ENCODE measurements at places on chromosomes 2 and 18.
A peak's percentile ranks its signal among the peaks of the same experiment; 100 is the strongest.

DNA sequence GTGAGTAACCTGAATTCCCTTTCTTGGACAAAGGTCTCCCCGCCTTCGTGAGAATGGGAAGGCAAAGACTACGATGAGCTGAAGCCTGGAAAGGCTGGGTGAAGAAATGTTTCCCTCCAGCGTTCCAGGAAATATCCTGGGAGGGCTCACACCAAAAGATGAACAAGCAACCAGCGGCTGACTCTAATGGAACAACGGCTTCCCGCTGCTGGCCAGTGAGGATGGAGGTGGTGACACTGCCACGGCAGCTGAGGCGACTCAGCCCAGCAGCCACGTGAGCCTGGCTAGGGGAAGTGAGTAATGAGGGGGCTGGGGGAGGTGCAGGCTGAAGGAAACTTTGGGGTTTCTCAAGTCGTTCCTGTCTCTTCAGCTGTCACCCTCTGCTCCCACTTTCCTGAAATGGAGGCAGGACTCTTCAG lies 105.0 kb upstream of the SMAD7 start:
- DNase-seq = no peak

GRCh38 chr2:121382744-121383143 lies 97.7 kb upstream of the TFCP2L1 start:
- DNase-seq = no peak

DNA sequence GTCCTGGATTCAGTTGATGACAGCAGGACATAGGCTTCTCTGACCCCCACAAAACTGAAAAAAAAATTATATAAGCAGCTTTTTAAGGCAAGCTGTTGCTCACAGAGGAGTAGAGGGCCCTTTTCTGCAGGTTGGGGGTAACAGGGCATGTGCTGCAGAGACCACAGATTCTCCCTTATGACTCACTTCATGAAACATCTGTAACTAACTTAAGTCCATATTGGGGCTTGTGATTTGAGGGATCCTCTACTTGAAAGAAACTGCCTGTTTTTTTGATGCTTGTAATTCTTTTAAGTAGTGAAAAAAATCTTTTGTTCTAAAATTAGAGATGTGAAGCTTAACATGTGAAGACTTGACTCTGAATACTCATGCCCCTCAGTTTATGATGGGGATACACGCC lies 33.4 kb downstream of the XRCC5 start:
- DNase-seq = peak; percentile 58

- DNase-seq = no peak
Measured at GRCh38 chr2:216856406-216857065, 3.3 kb downstream of the TNP1 start.

DNA sequence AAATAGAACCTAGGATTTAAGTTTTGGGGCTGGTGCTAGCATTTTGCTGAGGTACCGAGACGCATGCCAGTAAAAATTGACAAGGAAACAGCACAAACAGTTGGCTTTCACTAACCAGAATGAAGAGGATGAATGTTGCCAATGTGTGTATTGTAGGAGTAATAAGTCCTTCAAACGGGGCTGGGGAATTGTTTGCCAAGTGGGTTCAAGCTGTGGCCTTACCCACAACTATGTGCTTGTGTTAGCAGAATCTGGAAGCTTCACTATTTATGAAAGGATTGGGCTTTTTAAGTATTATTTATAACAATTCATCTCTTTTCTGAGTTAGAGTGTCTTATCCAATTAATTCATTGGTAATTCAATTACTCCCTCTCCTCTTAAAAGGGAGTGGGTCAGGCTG lies 15.0 kb upstream of the KIF5C start:
- no peak for DNase-seq

DNA sequence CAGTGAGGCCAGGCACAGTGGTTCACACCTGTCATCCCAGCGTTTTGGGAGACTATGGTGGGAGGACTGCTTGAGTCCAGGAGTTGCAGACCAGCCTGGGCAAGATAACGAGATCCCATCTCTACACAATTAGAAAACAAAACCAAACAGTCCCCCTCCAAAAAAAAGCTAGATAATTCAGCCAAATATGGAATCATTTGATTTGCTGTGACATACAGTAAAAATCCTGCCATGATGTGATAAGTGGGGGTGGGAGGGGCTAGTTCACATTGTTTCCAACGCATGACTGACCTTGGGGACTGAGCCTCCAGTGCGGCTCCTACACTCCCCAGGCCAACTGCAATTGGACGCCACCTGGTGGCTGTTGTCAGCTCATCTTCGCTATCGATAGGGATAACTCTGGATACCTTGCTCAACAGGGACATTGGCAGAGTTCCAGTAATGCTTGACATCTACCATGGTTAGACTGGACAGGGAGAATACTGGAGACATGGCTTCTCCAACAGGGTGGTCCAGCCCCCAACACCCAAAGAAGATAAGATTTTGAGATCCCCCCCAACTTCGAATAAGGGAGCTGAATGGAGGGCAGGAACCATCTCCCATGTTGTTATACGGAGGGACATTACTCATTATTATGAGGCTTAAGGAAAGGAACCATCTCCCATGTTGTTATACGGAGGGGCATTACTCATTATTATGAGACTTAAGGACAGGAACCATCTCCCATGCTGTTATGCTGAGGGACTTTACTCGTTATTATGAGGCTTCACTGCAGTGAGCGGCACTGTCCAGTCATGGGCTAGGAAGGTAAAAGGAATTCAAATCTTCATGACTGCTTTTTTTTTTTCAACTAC lies 135.9 kb downstream of the TGIF1 start:
- peak; percentile 52 for DNase-seq

DNA sequence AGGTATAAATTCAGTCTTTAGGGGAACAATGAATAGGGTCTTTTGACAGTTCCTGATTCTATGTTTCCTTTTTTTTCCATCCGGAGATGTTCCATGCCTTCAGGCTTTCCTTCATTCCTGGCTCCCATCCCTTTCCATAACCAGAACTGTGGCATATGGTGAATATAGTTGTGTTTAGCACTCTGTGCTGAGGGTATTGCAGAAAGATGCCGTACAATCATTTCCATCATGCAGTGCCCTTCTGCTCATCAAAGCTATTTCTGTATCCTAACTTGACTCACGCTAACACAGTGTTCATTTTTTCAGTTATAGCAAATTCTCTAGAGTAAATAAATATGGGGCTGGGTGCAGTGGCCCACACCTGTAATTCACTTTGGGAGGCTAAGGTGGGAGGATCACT lies 131.9 kb upstream of the EML6 start:
- DNase-seq = no peak

DNA sequence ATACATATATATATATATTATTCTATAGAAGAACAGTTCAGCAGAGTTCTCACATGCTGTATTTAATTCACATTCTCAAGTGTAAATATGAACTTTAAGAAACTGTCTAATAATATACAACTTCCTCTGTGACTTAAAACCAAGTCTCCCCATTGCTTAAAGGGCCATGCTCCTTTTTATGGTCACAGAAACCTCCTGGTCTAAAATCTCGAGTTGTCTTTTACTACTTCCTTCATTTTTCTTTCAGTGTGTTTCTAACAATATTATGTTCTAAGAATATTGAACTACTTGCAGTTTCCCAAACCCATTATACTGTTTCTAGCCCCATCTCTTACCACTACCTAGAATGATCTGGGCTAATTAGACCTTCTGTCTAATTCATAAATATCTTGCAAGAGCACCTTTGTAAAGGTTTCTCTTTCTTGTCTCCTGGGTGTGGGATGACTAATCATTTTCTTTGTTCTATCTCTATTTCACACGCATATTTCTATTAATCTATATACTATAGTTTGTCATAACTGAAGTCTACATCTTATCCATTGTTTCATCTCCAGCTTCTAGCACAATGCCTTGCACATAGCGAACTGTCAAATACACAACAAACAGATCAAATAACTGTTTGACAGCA lies 48.8 kb downstream of the ERBB4 start:
- no peak for DNase-seq

DNA sequence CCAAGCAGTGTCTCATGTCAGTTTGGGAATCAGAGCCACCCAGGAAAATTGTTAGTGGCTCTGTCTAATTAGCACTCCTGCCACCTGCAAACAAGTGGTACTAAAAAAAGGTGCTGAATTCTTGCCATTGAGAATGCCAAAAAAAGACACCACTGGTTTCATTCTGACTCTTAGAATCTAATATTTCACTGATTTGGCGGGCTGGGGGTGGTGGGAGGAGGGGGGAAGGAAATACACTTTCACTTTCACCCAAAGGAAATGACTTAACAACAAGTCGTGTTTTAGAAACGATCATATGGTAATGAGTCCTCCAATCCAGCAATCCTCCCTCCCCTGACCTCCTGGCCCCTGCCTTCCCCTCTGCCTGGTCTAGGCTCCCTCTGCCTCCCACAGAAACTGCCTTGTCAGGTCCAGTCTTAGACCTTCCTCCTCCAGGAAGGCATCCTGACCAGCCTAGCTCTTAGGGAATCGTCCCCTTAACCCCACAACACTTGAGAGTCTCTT lies 4.4 kb upstream of the KLHL29 start:
- peak; percentile 59 for DNase-seq

DNA sequence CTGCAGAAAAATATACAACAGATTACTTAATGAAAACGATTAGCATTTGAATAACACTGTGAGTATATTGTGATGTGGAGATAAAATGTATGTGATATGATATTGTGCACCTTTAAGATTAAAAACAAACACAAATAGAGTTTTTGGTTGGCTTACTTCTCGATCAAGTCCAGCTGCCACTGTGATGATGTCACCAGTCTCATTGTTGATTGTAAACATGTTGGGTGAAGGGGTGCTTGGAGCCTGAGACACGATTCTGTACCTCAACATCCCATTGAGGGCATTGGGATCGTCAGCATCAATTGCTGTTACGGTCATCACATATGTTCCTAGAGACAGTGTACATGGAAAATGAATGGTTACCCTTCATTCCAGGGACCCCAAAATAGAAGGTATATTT lies 174.1 kb downstream of the CDH2 start:
- DNase-seq = no peak

GRCh38 chr18:79952996-79953559 lies 1.6 kb upstream of the SLC66A2 start:
- DNase-seq = no peak

DNA sequence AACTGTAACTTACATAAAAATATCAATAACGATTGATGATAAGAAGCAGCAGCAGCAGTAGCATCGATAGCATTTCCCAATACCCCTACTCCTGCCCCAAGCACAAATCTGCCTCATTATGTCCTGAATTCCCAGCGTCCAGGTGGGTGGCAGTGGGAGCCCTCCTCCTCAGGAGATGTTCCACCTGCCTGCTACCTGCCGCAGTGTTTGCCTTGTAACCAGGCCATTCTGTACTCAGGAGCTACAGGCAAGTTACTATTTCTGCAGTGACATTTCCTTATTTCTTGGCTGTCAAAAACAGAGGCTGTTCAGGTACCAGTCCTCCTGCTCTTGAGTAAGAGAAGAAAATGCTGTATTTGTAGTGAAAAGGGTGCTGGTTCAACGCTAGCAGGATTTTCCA lies 236.4 kb downstream of the CNTNAP5 start:
- no peak for DNase-seq

- no peak for DNase-seq
Measured at GRCh38 chr2:11118761-11119160, 36.5 kb upstream of the SLC66A3 start.

Data from Jurkat, Clone E6-1 (cell line).